Karpas-422 (cell line): ENCODE measurements at places on chromosomes 3 and 15.
A peak's percentile ranks its signal among the peaks of the same experiment; 100 is the strongest.

DNA sequence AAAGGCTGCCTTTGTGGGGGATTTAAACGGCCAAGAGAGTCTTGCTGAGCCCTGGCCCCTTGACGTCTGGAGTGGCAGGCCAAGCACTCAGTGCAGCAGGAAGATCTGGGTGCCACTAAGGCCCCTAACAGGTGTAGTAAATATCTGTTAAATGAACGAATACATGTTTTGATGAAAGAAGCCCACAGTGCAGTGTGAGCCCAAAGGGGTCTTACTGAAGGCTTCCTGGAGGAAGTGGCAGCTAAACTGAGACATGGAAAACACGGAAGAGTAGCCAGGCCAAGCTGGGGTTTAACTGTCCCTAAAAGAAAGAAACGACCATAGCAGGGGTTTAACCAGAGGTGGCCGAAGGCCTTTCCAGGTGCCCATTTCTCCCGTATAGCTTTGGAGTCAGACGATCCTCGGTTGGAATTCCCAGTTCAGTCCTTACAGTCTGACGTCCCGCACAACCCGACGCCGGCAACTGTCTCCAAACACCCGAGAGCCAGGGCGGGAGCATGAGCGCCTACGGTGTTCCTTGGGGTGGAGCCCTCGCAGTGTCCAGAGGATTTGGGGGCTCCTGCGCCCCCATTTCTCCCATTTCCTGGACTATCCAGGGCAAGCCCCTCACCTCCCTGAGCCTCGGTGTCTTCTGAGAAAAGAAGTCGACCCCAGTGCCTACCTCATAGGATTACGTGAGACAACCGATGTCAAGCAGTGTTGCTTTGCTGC is 910 bp upstream of the ABHD6 start:
- peak overlapping the region; percentile 94 for H3K4me3 ChIP-seq
- DNase-seq = no peak
- no peaks in the 10 kb centered on the region for H3K27me3 ChIP-seq
- H3K27ac ChIP-seq = no peak overlapping the region

DNA sequence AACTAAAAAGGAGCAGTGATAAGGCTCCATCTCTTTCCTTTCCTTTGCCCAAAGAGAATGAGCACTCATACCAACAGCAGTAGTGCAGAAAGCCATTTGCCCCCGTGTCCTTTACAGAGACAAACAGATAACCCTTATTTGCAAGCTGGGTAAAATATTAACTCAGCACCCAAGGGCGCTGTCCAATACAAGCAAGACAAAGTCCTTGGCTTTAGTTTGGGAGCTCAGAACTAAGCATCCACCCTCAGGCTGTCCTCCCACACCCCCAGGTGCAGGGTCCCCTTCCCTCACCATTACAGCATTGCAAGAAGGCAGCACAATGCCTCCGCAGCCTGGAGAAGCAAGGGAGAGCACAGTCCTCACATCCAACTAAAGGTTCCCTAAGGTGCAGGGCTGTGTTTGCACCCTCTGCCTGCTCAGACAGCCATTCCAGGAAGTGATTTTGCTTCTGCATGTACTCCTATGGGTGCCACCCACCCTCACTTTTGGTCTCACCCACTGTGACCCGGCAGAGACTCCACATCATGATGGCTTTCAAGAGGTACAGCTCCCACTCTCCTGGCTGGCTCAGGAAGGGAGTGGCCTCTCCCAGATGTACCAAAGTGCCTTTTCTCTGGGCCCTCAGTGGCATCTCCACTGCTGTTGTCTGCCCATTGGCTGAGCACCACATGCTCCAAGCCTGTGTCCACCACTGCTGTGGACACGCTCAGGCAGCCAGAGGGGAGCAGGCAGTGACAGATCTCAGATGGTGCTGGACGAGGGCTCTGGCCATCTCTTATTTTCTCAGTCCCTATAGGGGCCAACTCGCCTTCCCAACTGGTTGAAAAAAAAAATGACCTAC is 34.1 kb upstream of the HES1 start:
- H3K4me1 ChIP-seq = peaks cover 93% of the 10 kb centered on the region
- H3K27ac ChIP-seq = peak overlapping the region; percentile 98
- H3K36me3 ChIP-seq = no peaks in the 10 kb centered on the region
- DNase-seq = peak; percentile 71

GRCh38 chr3:194952841-194953241 is 267.2 kb downstream of the FAM43A start:
- no peaks in the 10 kb centered on the region for H3K4me1 ChIP-seq
- no peak for DNase-seq
- no peaks in the 10 kb centered on the region for H3K27me3 ChIP-seq

- no peaks in the 10 kb centered on the region for H3K36me3 ChIP-seq
- no peak within 1 kb of the TSS for H3K4me3 ChIP-seq
- DNase-seq = no peak
- H3K27me3 ChIP-seq = no peaks in the 10 kb centered on the region
- no peak within 1 kb of the TSS for H3K27ac ChIP-seq
- no peaks in the 10 kb centered on the region for H3K4me1 ChIP-seq
Measured at GRCh38 chr3:42685363-42685881, at the start of gene KLHL40. Gene KLHL40 (plus strand): TSS chr3:42685537. CDS start chr3:42685619, 82 bp downstream.

- DNase-seq = no peak
- no peaks in the 10 kb centered on the region for H3K4me1 ChIP-seq
- no peaks in the 10 kb centered on the region for H3K27me3 ChIP-seq
- H3K27ac ChIP-seq = no peak overlapping the region
Measured at GRCh38 chr3:30440880-30441279, 165.5 kb upstream of the TGFBR2 start.
